ENCODE measurements at places on chromosomes 3 and 15.
A peak's percentile ranks its signal among the peaks of the same experiment; 100 is the strongest.

DNA sequence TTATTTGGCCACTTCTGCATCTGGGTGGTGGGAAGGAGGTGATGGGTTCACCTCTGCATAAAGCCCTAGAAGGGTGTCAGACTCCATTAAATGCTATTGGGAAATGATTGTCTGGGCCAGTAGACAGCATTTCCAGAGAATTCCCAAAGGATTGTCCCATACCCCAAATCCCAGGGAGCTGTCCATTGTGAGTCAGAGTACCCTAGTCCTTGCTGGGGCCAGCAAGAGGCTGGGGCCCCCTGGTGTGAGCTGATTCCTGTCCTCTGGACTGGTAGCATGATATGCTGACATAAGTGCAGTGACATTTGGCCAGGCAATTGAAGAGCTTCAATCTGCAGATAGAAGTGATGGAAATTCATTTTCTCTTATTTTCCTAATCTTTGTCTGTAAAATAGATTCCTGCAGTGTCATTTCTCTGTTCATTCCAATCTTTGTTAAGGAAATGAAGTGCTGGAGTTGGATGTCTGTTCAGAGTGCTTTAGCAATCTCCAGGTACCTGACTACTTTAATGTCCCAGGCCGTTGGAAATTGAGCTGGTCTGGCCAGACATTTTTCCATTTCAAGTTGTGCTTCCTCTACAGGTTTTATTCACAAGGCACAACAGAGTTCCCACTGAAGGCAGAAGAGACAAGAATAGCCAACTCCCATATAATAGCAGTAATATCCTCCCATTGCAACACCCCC lies 91.2 kb downstream of the RPLP1 start:
- no peak for ATAC-seq
- no peak overlapping the region for H3K27ac ChIP-seq
- H3K4me3 ChIP-seq, result no peak overlapping the region
- H3K4me1 ChIP-seq, result no peaks in the 10 kb centered on the region

DNA sequence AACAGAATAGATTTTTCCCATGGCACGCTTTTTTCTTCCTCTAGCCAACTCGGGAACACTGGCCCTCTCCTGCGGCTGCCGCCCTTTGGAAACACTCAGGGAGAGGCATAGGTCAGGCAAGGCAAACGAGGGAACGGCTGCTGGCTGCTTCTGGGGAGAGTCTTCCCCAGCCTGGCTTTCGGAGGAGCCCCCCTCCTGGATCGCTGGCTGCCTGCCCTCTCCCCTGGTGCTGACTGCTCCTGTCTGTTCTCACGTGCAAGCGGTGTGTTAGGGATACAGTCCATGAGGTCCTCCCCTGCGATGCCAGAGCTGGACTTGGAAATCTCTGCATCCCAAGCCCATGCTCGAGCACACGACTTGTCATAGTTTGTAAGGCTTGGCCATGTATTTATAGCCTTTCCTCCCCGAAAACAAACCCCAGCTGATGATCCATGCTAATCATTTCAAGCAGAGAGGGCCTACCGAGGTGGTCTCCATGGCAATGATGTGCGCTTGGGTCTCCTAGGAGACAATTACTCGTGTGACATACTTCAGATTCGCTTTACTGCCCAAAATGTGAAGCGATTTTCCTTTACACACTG lies 315.6 kb upstream of the ATP10A start:
- no peak overlapping the region for H3K27ac ChIP-seq
- H3K36me3 ChIP-seq, result no peaks in the 10 kb centered on the region
- H3K4me1 ChIP-seq, result no peaks in the 10 kb centered on the region
- no peak overlapping the region for H3K4me3 ChIP-seq
- H3K27me3 ChIP-seq, result no peaks in the 10 kb centered on the region

GRCh38 chr3:115359536-115359935 lies 212.4 kb upstream of the ZBTB20 start:
- peak overlapping the region; percentile 26 for H3K4me3 ChIP-seq
- ATAC-seq, result no peak
- no peaks in the 10 kb centered on the region for H3K27me3 ChIP-seq
- peaks cover 8% of the 10 kb centered on the region for H3K4me1 ChIP-seq

- H3K27ac ChIP-seq, result no peak overlapping the region
- H3K36me3 ChIP-seq, result no peaks in the 10 kb centered on the region
- H3K4me1 ChIP-seq, result no peaks in the 10 kb centered on the region
- no peak for ATAC-seq
- H3K27me3 ChIP-seq, result no peaks in the 10 kb centered on the region
These were observed 462.0 kb downstream of the GBE1 start for GRCh38 chr3:81299481-81299880.

- no peak overlapping the region for H3K27ac ChIP-seq
- H3K27me3 ChIP-seq, result no peaks in the 10 kb centered on the region
- no peaks in the 10 kb centered on the region for H3K36me3 ChIP-seq
- H3K4me3 ChIP-seq, result no peak overlapping the region
- peaks cover 19% of the 10 kb centered on the region for H3K4me1 ChIP-seq
These were observed 151.2 kb downstream of the OPA1 start for GRCh38 chr3:193744048-193744821.

DNA sequence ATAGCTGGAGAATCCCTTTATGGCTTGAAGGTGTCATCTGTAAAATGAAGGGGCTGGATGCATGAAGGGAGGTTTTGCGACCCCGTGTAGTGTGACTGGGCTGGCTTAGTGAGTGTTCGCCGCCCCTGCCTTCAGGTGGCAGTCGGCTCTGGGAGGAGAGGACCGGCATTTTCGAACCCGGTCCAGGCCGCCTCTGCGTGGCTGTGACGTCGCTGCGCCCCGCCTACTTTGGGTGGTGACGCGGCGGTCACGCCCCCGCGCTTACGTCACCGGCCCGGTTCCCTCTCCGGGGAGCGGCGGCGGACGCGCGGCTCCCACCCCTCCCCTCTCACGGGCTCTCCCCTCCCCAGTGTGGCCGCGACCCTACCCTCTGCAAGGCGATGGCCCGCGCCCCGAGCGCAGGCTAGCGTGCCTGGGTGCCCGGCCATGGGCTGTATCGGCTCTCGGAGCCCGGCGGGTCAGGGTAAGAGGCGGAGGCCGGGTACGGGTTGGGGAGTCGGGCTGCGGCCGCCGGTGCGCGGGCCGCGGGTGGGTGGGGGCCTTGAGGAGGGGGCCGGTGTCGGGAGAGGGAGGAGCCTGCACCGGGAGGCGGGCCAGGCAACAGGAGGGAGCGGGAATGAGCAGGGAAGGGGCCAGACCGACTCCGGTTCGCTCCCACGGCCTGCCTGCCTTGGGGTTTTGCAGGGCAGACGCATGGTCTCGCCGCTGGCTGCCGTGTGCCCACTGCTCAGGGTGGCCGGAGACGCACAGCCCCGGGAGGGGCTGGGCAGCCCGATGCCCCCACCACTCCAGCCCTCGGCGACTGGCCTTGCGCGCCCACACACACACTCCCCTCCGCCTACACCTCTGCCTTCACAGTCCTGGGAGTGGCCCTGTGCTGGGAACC lies 1.5 kb upstream of the FAM131A start:
- peaks cover 42% of the 10 kb centered on the region for H3K36me3 ChIP-seq
- peaks cover 54% of the 10 kb centered on the region for H3K4me1 ChIP-seq
- peak; percentile 86 for ATAC-seq
- peak overlapping the region; percentile 36 for H3K27ac ChIP-seq
- peak overlapping the region; percentile 89 for H3K4me3 ChIP-seq

DNA sequence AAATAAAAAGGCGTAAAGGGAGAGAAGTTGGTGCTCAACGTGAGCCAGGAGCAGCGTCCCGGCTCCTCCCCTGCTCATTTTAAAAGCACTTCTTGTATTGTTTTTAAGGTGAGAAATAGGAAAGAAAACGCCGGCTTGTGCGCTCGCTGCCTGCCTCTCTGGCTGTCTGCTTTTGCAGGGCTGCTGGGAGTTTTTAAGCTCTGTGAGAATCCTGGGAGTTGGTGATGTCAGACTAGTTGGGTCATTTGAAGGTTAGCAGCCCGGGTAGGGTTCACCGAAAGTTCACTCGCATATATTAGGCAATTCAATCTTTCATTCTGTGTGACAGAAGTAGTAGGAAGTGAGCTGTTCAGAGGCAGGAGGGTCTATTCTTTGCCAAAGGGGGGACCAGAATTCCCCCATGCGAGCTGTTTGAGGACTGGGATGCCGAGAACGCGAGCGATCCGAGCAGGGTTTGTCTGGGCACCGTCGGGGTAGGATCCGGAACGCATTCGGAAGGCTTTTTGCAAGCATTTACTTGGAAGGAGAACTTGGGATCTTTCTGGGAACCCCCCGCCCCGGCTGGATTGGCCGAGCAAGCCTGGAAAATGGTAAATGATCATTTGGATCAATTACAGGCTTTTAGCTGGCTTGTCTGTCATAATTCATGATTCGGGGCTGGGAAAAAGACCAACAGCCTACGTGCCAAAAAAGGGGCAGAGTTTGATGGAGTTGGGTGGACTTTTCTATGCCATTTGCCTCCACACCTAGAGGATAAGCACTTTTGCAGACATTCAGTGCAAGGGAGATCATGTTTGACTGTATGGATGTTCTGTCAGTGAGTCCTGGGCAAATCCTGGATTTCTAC lies at the start of gene RARB:
TSS of gene RARB (plus strand) at position 322 of the 847 bp plus-strand sequence. CDS start at position 791, 469 bp downstream.
- H3K4me3 ChIP-seq, result no peak within 1 kb of the TSS
- no peaks in the 10 kb centered on the region for H3K36me3 ChIP-seq
- no peak for ATAC-seq
- peaks cover 31% of the 10 kb centered on the region for H3K27me3 ChIP-seq

GRCh38 chr3:178982137-178982536 lies 89.5 kb downstream of the ZMAT3 start:
- no peaks in the 10 kb centered on the region for H3K27me3 ChIP-seq
- peaks cover 44% of the 10 kb centered on the region for H3K36me3 ChIP-seq
- H3K4me1 ChIP-seq, result peaks cover 7% of the 10 kb centered on the region
- peak overlapping the region; percentile 63 for H3K27ac ChIP-seq

DNA sequence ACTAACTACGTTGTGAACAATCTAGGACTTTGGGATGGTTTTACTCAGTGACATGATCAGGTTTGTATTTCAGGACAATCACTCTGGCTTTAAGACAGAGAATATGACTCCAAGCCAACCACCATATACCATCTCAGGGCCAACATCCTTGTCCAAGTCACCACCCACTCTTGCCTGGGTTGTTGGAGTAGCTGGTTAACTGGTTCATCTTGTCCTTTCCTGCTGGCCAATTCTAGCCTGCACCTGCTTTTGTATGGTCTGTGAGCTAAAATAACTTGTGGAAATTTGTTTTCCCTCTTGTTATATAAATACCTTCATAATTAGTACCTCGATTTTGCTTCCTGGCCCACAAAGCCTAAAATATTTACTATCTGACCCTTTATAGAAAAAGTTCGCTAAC lies 306.8 kb upstream of the STT3B start:
- no peaks in the 10 kb centered on the region for H3K27me3 ChIP-seq
- peaks cover 47% of the 10 kb centered on the region for H3K4me1 ChIP-seq
- peak overlapping the region; percentile 77 for H3K27ac ChIP-seq
- ATAC-seq, result no peak
- H3K36me3 ChIP-seq, result no peaks in the 10 kb centered on the region

- ATAC-seq, result no peak
- H3K27ac ChIP-seq, result no peak overlapping the region
- peaks cover 9% of the 10 kb centered on the region for H3K36me3 ChIP-seq
- peaks cover 23% of the 10 kb centered on the region for H3K27me3 ChIP-seq
- no peak overlapping the region for H3K4me3 ChIP-seq
These were observed 152.7 kb downstream of the SUCNR1 start for GRCh38 chr3:152026033-152026556.

GRCh38 chr3:90062016-90062415 lies 954.6 kb downstream of the EPHA3 start:
- no peak overlapping the region for H3K4me3 ChIP-seq
- no peak for ATAC-seq
- H3K36me3 ChIP-seq, result no peaks in the 10 kb centered on the region
- H3K4me1 ChIP-seq, result no peaks in the 10 kb centered on the region
- no peak overlapping the region for H3K27ac ChIP-seq

DNA sequence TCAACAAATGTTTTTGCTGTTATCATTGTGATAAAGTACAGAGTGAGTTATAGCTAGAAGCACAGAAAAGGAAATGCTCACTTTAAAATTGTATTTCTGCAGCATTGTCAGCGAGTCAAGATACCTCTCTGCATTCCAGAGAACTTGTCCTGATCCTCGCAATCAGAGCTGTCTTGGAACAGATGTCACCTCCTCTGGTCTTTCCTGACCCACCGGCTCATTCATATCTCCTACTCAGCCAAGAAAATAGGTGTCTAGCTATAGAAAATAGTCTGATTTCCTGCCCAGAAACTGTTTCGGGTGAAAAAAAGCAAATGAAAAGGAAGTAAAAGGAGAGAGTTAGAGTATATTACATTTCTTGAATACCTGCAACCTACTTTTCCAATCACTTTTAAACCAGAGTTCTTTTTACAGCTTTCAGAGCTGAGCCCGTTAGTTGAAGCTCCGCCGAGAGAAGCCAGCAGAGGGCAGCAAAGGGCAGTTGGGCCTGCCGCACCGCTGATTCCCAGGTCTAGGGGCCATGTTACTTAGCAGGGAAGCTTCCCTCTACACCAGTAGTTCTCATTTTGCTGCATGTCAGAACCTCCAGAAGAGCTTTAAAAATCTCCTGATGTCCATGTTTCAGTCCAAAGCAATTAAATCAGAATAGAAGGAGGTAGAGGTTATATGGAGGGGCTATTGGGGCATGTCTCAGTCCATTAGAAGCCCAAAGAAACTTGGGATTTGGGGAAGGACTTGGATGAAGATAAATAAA lies 185.7 kb upstream of the THRB start:
- no peak overlapping the region for H3K27ac ChIP-seq
- peaks cover 8% of the 10 kb centered on the region for H3K4me1 ChIP-seq
- H3K4me3 ChIP-seq, result no peak overlapping the region
- no peaks in the 10 kb centered on the region for H3K27me3 ChIP-seq
- peak; percentile 61 for ATAC-seq
- no peaks in the 10 kb centered on the region for H3K36me3 ChIP-seq

DNA sequence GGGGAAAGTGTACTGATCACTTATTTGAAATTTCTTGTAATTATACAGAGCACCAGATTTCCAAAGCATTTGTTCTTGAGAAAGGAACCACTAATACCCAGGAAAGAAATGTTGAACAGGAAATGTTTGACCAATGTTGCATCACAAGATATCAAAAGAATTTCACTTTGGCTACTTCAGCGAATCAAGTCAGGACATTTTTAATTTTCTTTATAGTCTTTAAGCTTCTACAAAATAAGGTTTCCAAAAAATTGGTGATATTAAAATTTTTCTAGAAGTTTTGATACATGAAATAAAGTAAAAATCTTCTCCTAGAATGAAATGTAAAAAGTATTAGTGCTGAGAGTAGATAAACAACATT lies 421.9 kb downstream of the MECOM start:
- H3K4me1 ChIP-seq, result peaks cover 11% of the 10 kb centered on the region
- H3K4me3 ChIP-seq, result no peak overlapping the region
- no peak for ATAC-seq

Measured in stimulated activated memory B cell treated with anti-CD40 and anti-IgM and Interleukin-4, amounts not matched to agents 10 μg/mL and 1 μg/mL and 100 μg/mL, for 72 hours (primary cell).